A549 treated with DMSO at 1 μM for 4 hours (cell line): ENCODE measurements at places on chromosomes 7 and 10. TPM values are rescaled to one million over a fixed set of nuclear protein-coding genes. Genes with fewer than 3 reads are reported as not detected.

CEP55 gene
- total RNA-seq: 56.8 to 76.0 TPM (median 71.2 TPM) in 5 replicates

TAC1 gene
- total RNA-seq: 0.09 to 0.13 TPM in 2 of 5 replicates, not detected in the others

NEUROD6 gene
- not detected in 5 replicates for total RNA-seq

CD36 gene
- 0.07 to 0.21 TPM (median 0.09 TPM) in 4 of 5 replicates, not detected in the other for total RNA-seq

AKR1C4 gene
- total RNA-seq: 0.15 to 0.39 TPM (median 0.24 TPM) in 5 replicates

ADAM12 gene
- total RNA-seq: 3.3 to 7.7 TPM (median 5.5 TPM) in 5 replicates

NRCAM gene
- total RNA-seq: 70.5 to 98.1 TPM (median 90.7 TPM) in 5 replicates

CBLL1 gene
- total RNA-seq: 28.5 to 51.1 TPM (median 33.6 TPM) in 5 replicates

RBP4 gene
- 4.8 to 10.4 TPM (median 6.8 TPM) in 5 replicates for total RNA-seq

TSPAN13 gene
- 10.9 to 16.1 TPM (median 13.9 TPM) in 5 replicates for total RNA-seq

GDF2 gene
- total RNA-seq: not detected in 5 replicates

CALN1 gene
- total RNA-seq: not detected in 5 replicates

ENTPD1 gene
- 0.02 to 0.05 TPM (median 0.05 TPM) in 4 of 5 replicates, not detected in the other for total RNA-seq

NUPR2 gene
- total RNA-seq: not detected in 5 replicates

MACC1 gene
- total RNA-seq: not detected in 5 replicates

ABCA13 gene
- 0.01 to 0.07 TPM (median 0.05 TPM) in 4 of 5 replicates, not detected in the other for total RNA-seq

STEAP4 gene
- total RNA-seq: 0.01 TPM in 2 of 5 replicates, not detected in the others

TFEC gene
- 0.07 TPM in 1 of 5 replicates, not detected in the others for total RNA-seq

PNLIPRP3 gene
- 0.03 TPM in 1 of 5 replicates, not detected in the others for total RNA-seq

SPDYE16 gene
- total RNA-seq: 0.10 TPM in 1 of 5 replicates, not detected in the others

MYOZ1 gene
- not detected in 5 replicates for total RNA-seq

VIPR2 gene
- 0.02 TPM in 1 of 5 replicates, not detected in the others for total RNA-seq

ANXA8L1 gene
- total RNA-seq: 87.4 to 123 TPM (median 98.7 TPM) in 5 replicates

TMEM72 gene
- not detected in 5 replicates for total RNA-seq

CYP2E1 gene
- 0.19 to 0.30 TPM (median 0.28 TPM) in 5 replicates for total RNA-seq

MRPL43 gene
- total RNA-seq: 86.9 to 102 TPM (median 95.6 TPM) in 5 replicates

POU6F2 gene
- total RNA-seq: not detected in 5 replicates

TRIL gene
- not detected in 5 replicates for total RNA-seq

DGKI gene
- total RNA-seq: 0.15 to 0.38 TPM (median 0.30 TPM) in 5 replicates

SLC29A3 gene
- 13.1 to 15.7 TPM (median 14.0 TPM) in 5 replicates for total RNA-seq
